Transverse colon (tissue), 4 donors: ENCODE measurements at places on chromosomes 11 and 22. TPM values are rescaled to one million over a fixed set of nuclear protein-coding genes. Genes with fewer than 3 reads are reported as not detected.

The MAJIN gene
- not detected for total RNA-seq

The CBLIF gene
- total RNA-seq: not detected

The IGLL5 gene
- not detected for total RNA-seq

The RPUSD4 gene
- 20.3 TPM for total RNA-seq

The CENATAC gene
- total RNA-seq: 83.8 TPM

The ENTHD1 gene
- not detected for total RNA-seq
